ENCODE measurements at places on chromosomes 11 and 22.
A peak's percentile ranks its signal among the peaks of the same experiment; 100 is the strongest.

- no peak for DNase-seq
Measured at GRCh38 chr11:120185706-120186455, 25.0 kb upstream of the OAF start.

DNA sequence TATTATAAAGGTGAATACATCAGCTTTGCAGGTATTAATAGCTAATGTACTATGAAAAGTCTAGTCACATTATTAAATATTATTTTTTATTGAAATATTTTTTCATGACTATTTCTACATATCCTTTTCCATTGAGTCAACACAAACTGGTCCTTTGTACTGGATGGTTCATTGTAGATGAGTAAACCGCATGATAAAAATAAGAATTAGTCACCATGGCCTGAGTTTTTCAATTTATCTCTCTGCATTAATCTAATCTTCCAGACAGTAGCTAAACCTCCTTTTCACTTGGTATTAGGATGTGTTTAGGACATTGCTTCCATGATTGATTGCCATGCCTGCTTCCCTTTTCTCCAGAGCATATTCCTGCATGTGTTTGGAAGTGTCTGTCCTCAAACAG, 439.4 kb upstream of the ARHGAP42 start:
- no peak for DNase-seq

GRCh38 chr22:44284711-44285110, 28.0 kb downstream of the SHISAL1 start:
- DNase-seq: no peak

DNA sequence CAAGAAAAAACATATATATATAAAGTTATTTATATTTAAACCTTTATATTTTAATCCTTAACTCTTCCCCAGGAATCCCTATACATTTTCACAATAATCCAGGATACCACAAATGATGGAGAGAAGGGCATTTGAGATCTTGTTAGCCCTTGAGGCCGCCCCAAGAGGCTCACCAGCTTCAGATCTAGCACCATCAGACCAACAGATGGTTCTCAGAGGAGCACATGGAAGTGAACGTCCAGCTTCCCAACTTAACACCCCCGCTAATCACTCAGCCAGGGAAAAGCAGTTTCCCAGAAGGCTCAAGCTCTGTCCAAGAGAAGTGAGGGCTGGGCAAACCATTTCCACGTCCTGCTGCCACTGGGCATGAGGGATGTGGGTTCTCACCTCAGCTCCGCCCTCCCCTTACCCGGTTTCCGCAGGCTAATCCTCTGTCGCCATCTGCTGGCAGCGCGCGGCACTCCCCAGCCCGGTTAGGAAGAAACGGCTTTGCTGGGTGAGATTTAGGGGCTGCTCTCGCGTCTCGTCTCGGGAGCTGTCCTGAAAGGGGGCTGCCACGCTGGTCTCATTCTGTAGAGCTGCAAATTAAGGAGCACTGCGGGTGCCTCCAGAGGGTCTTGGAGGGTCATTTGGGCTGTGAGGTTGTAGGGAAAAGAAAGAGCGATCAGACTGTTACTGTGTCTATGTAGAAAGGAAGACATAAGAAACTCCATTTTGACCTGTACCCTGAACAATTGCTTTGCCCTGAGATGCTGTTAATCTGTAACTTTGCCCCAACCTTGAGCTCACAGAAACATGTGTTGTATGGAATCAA, 6.8 kb upstream of the FAM111A start:
- peak; percentile 93 for DNase-seq

DNA sequence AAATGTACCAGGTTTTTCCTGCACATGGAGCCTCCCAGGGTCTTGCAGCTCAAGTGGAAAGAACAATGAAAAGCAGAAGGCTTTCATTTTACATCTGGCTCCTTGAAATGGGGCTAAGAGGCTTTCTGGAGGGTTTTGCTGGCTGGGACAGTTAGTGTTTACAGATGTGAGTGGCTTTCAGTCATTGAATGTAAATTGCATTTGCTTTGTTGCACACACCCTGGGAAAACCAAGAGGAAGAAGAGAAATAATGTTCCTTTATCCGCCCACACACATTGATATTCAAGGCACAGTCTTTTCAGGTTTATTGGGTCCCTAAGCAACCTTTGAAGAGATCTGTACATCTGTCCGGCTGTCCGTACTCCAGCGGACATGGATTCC, 144.5 kb downstream of the SPON1 start:
- DNase-seq: no peak

DNA sequence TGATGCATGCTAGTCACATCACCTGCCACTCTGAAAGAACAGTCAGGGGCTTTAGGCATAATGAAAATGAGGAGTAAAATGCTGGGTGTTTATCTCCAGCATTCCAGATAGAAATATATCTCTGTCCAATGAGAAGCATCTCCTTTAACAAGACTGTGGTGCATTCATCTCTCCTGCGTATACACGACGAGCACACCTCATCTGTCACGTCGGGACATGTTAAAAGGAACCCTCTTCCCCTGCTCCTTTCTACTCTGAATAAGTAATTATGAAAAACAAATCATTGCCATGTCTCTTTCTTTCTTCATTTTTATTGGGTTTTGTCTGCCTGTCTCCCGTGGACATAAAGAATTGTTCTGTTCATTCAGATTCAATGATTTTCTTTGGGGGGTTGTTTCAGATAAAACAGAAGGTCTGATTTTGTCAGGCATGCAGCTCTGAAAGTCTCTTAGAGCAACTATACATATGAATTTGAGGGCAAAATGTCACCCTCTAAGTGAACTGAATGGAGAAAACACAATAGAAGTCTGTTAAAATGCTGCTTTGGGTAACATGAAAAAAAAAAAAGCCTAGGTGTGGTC, 195.0 kb downstream of the MAML2 start:
- DNase-seq: no peak

- no peak for DNase-seq
Measured at GRCh38 chr22:48278620-48279460, 1516.4 kb downstream of the TBC1D22A start.

- DNase-seq: peak; percentile 83
Measured at GRCh38 chr22:17159504-17159951, 451 bp upstream of the HDHD5 start.

DNA sequence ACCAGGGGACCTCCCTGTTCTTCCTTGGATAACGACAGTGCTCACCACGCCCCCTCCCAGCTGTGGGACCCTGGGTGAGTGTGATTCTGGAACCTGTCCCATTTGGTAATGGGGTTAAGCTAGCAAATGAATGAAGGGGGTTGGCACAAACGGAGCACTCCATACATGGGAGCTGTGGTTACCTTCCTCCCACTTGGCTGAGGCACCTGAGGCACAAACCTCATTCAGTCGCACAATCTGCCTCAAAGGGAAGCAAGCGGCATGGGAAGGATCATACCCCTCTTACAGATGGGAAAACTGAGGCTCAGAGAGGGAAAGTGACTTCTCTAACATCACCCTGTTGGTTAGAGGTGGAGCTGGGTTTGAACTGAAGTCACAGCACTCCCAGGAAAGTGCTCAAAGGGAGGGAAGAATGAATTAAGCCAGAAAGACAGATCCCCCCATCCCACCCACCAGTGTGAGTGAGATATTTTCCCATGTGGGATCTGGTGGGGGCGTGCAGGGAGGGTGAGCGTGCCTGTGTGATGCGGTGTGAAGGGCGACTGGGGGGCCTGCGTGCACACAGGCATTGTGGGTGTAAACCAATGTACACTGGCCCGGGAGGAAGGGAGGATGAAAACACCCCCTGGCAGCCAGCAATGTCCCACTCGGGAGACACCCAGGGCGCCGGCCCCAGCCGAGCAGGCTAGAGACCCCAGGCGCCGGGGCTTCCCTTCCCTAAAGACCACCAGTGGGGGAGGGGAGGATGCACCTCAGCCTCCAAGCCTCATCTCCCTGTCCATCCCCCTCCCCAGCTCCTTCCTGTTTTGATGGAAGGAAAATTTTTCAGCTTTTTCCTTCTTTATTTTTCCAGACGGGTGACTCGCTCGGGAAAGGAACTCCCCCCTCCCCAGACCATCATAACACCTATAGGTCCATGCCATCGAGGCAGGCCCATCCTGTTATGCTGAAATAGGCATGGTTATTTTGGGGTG, 8.0 kb upstream of the PDGFB start:
- no peak for DNase-seq

- no peak for DNase-seq
Measured at GRCh38 chr11:61666684-61667297, 13.4 kb upstream of the DAGLA start.

DNA sequence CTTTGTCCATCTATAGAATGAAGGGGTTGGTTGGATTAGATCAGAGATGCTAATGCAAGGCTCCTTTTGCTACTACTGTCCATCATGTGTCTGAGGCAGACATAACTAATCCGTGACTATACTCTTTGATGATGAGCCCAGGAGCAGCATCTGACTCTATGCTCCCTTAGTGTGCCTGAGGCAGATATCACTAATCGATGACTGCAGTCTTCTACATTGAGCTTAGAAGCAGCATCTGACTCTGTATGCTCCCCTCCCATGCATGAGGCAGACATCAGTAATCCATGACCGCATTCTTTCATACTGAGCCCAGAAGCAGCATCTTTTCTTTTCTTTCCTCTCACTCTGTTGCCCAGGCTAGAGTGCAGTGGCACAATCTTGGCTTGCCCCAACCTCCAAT, 4.2 kb downstream of the TCN2 start:
- DNase-seq: no peak

DNA sequence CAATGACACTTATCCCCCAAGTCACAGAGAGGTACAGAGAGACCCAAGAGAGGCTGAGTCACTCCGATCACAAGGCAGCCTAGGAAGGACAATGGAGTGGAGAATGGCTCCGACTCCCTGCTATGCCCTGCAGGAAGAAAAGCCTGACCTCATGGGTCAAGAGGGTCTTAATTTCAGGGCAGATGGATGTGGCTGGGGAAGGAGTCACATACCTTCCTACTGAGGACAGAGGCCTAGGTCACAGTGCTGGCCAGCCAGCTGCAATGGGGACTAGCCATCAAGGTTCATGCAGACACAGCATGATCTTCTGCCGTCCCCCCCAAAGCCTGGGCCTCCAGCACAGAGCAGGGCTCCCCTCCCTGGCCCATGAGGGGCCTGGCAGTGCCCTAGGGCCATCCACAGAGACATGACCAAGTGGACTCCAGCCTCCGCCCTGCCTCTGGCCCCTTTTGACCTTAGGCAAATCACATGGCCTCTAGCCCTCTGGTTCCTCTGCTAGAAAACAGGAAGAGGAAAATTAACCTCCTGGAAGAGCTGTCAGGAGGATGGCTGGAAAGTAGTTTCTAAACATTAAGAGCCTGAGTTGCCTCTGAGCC, 1.8 kb downstream of the ARRB1 start:
- no peak for DNase-seq

DNA sequence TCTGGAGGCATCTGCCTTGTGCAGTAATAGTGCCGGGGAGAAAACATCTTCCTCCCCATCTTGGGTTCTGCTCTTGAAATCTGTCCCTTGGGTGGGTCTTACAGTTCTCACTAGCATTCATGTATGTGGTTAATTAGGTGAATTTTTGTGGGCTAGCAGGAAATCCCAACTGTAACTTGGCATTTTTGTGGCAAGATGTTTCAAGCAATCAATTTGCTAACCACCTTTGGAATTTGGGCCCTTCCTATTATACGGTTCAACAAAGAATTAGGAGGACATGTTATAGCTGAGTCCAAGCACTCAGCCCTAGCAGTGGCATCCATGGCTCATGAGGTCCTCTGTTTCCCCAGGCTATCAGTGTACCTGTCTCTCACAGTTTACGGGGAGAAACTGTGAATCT, 89.1 kb upstream of the MTNR1B start:
- no peak for DNase-seq

DNA sequence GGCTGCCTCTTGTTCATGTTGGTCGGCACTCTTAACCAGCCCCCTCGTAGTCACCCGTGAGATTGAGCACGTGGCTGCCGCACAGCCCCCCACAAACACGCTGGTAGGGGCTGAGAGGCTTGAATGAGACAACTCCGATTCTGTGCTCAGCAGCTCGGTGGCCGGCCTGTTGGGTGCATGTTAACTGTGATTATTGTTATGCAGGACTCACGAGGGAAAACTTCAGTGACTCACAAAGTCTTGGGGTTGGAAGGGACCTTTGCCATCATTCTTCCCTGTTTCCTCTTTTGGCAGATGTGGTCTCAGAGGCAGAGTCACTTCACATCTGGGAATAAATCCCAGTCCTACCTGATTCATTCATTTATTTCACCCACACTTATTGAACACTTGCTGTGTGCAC, 75.2 kb downstream of the ADAMTS15 start:
- DNase-seq: no peak

DNA sequence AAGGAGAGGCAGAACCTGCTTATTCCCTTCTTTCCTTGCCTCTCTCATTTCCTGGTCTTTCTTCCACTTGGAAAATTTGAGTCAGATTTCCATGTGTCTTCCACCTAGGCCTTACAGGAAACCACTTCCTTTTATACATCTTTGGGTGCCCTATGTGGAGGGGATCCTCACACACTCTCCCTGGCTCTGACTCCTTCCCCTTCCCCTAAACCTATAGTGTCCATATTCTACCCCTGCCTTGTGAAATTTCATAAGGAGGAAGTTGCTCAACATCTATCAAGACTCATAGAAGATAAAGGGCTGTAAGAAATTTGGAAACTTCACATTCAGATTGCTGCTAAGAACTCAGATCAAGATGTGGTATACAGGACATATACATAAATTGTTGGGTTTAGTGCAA, 20.4 kb downstream of the TUG1 start:
- DNase-seq: no peak

DNA sequence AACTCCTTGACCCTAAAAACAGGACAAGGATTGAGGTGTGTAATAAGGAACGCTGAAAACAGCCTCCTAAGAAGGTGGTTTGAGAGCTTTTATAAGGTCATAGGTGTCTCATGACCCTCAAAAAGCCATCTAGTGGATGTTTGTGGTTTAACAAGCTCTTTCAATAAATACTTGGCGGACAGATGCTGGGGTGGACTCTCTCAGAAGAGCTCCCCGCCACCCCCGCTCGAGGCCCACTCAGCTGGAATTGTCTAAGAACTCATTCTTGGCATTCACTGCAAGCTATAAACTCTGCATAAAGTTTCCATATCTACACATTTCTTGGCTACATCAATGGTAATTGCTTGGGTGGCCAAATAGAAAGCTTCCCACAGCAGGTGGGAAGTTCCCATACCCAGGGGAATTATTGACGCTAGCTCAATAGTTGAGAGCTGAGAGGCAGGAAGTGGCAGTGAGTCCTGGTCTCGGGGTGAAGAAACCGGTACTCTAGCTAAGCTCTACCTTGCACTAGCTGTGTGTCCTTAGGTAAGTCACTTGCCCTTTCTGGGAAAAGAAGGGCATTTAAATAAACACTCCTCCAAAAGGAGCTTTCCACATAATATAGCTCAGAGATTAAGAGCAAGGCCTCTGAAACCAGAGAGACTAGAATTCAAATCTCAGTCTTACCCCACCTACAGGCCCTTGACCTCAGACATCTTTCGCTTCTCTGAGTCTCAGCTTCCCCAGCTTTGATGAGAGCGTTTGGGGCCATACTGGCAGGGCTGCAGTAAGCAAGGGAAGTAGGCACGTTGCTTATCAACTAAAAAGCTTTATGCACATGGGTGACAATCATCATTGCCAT, 6.4 kb downstream of the MS4A15 start:
- DNase-seq: no peak

- no peak for DNase-seq
Measured at GRCh38 chr11:117319214-117319840, 3.3 kb upstream of the BACE1 start.

All from activated CD4-positive, alpha-beta T cell treated with anti-CD3 and anti-CD28 coated beads, Interleukin-2, amount 50 U/mL, for 48 hours (primary cell).